D341Med (cell line): ENCODE measurements at places on chromosomes 3 and 15.

DNA sequence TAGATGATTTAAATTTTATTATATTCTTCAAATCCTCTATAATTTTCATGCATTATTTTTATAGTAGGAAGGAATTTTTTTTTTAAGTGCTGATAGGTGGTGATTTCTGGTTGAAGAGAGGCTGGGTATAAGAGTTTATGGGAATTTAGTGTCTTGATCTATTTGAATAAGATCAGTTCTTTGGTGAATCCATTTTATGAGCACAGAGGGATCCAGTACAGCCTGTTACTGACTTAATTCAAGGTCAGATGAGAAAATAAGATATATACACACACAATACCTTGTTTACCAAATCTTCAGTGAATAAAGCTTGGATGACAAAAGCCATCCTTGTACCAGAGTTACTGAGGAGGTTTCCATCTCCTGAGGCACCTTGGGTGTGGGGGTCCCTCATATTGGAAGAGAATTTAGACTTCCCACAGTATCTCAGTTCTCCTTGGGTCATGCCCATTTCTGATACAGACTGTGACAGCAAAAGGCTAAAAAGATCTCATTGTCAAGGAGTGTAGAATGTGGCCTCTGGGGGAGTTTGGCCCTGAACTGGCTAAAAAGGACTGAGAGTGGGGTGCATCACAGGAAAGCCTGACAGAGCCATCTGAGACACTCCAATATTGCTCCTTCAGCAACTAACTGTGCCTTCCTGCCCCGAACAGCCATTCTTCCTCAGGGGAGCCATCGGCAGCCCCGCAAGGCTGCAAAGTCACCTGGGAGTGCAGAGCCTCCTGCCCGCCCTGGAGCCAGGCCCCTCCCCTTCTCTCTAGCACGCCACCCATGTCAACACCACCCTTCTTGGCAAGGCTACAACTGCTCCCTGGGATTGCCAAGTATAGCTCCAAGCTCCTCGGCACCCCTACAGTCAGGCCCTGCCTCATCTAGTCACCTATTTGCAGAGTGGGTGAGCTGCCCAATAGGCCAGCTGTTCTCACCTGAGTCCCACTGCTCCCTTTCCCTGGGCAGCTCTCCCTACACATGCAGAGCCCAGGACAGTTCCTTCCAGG lies 43.1 kb upstream of the HACD2 start:
- no peak for DNase-seq

DNA sequence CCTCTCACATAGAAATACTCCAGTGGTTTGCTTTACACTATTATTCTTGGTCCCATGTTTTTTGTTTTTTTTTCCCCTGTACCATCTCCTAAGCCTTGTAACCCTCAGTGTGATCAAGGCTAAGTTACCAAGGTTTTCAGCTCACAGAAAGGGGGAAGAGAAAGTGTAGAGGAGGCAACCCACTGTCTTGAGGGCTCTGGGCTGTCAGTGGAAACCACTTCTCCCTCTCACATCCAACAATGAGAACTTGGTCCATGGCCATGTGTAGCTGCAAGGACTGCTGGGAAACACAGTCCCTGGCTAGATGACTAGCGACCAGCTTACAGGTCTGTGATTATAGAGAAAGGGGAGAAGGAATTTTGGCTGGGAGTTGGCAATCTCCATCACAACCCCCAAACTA lies 30.3 kb downstream of the GPD1L start:
- no peak for DNase-seq

GRCh38 chr3:175383371-175383770 lies 524.2 kb downstream of the NAALADL2 start:
- DNase-seq = no peak

GRCh38 chr15:58876306-58877106 lies 57.0 kb downstream of the SLTM start:
- no peak for DNase-seq

- no peak for DNase-seq
These were observed 1.4 kb upstream of the CHMP2B start for GRCh38 chr3:87225659-87226058.

GRCh38 chr3:108438542-108438941 lies 71.9 kb downstream of the MYH15 start:
- DNase-seq = no peak

GRCh38 chr3:65674226-65674625 lies 364.5 kb downstream of the MAGI1 start:
- no peak for DNase-seq

DNA sequence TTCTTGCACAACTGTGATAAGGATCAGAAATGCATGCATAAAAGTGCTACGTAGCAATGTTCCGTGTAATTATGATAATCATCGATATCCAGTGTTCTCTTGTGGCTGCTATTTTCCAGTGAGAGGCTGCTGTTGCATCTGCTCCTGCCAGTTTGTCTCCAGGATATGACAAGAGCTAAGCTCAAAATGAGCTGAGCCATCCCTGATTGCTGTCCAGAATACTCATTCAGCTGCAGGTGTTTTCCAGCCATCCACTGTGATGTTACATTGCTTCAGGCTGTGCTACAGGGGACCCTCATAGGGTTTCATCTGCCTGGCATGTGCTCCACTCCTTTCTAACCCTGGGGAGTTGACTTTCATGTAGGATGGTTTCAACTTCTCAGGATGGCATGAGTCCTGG lies 976.0 kb downstream of the ROBO1 start:
- peak; percentile 14 for DNase-seq

DNA sequence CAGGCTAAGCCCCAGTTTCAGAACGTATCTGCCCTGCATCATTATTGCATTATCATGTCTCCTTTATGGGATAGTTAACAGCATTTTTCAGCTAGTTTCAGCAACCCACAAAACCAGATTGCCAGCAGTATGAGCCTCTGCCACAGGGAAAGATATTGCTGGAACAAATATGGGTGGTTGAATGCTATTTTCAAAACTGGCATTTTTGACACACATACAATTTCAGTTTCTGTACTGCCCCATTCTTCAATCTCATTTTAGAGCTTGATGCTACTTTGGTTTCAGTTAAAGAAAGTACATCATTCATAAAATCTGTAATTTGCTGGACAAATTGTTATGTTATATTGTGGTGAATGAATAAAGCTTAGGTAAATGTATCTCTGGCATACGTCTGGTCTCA lies 1037.5 kb downstream of the NAALADL2 start:
- DNase-seq = no peak

- no peak for DNase-seq
These were observed 41.6 kb upstream of the DUSP7 start for GRCh38 chr3:52097851-52098507.

GRCh38 chr3:183794452-183794851 lies 30.9 kb downstream of the MAP6D1 start:
- no peak for DNase-seq

- peak; percentile 10 for DNase-seq
These were observed 861.3 kb downstream of the ZPLD1 start for GRCh38 chr3:103295974-103296570.

GRCh38 chr3:86930831-86931230 lies 60.1 kb downstream of the VGLL3 start:
- no peak for DNase-seq

DNA sequence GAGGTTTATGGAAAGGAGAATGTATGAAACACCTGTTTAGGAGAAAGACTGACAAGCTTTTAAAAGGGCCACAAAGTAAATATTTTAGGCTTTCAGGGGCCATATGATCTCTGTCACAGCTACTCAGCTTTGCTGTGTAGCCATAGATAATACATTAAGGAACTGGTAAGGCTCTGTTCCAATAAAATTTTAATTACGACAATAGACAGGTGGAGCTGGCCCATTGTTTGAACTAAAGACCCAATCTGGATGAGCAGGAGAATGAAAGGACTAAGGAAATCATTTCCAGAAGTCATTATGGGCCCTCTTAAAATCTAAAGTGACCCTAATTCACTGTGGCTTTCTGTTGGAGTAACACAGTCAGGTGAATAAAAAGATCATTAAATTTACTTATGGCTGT lies 48.5 kb upstream of the SLC12A8 start:
- DNase-seq = no peak

DNA sequence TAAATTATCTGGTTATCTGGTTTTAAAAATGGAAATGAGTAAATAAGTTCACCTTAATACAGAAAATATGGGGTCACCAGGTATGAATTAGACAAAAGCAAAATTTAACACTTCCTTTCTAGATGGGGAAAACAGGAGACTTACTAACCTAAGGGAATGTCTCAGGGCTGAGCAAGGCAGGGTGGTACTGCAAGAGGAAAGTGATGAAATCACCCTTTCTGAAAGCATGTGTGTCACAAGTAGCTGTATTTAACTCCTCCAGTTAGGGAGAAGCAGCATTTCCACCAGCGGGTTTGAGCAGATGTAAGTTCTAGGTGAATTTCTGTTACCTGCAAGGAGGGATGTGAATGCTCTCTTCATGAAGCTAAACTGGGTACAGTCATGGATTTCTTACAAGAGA lies 629.1 kb downstream of the MECOM start:
- DNase-seq = no peak

GRCh38 chr3:147934451-147935180 lies 525.5 kb downstream of the ZIC1 start:
- no peak for DNase-seq

DNA sequence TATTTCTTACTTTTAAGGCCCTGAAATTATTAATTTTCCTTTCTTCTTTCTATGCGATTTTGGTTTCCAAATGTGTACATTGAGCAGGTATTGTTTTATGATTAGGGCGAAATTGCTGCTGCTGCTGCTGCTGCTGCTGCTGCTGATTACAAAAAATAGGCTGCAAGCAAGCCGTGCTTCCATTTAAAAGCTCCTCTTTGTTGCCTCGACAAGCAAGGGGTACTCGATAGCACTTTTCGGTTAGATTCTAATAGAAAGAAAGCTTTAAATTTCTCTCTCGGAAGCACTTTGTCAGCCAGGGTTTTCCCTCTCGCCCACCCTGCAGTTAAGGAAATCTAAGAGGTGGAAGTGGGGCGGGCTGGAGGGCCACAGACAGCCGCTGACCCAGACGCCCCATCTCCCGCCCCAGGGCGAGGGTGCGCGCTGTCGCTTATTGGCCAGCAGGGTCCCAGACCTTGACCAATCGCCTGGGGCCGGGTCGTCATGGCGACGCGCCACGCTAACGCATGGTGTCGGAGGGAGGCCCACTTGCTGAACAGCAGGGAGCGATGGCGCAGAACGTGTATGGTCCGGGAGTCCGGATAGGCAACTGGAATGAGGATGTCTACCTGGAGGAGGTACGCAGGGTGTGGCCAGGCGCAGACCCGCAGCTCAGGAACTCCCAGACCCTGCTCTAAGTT lies at the start of gene CFAP161:
TSS of gene CFAP161 (plus strand) at position 489 of the 680 bp plus-strand sequence. CDS start at position 549, 60 bp downstream.
- peak; percentile 82 for DNase-seq

DNA sequence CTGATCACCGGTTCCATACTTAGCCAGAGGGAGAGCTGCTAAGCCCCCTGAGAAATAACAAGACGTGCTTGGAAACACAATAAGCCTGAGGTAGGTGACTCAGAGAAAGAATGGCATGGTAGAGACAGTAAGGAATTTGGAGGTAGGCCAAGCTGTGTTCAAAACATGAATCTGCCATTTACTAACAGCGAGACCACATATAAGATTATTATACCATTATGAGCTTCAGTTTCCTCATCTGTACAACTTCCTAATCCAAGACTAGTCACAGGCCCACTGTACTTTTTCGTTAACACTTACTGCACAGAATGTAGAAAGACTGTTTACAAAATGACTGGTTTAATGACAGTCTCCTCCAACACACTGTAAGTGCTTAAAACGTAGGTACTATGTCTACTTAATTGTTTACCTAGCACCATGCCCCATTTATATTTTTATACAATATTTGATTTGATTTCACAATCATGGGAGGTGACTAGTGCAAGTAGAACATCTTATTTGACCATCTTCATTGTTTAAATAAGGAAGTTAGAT lies 25.7 kb downstream of the ATOSA start:
- peak; percentile 33 for DNase-seq

DNA sequence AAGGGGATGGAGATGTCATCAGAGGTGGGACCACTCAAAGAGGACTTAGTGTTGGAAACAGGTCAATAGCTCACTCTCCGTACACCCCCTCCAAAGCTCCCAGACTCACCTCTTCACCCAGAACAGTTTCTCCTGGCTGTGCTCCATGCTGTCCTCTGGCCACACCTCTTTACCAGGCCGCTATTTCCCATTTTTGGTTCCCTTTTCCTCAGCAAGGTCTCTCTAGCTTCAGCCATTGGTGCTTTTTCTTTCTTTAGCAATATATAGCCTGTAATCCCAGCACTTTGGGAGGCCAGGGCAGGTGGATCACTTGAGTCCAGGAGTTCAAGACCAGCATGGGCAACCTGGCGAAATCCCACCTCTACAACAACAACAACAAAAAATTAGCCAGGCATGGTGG lies 123.6 kb upstream of the SMAD3 start:
- DNase-seq = no peak

DNA sequence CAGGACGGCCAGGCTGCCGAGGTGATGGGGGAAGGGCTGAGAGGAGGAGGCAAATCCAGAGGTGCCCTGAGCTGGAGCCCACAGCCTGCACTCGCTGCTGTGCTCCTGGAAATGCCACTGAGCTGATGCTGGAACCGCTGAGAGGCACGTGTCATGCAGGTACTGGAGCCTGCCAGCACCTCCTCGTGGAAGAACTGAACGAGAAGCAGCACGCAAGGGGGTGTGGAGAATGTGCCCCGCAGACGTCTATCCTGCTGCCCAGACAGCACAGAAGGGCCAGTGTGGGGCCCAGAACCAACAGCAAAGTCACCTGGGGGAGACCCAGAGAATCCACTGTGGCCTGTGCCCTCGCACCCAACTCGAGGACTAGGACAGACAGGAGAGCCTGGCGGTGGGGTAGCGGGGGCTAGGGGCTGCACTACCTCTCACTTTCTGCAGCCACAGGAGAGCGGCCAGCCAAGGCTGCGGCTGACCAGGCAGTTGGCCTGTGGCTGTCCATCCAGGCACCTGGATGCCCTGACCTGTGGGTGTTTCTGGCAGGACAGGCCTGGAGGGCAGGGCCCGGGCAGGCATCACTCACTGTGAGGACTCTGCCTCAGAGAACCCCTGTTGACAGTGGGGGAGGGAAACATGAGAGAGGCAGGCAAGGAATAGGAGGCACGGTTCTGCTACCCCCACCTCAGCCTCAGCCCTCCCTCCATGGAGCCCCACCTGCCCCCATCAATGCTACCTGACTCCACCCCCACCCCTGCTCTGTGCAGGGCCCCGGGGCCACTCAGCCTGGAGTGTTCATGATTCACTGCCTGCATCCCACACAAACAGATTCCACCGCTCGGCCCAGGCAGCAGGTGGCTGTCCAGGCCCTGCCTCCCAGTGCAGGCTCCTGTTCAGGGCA lies 213.1 kb downstream of the TBC1D2B start:
- DNase-seq = no peak

- no peak for DNase-seq
These were observed 161.2 kb upstream of the THBS1 start for GRCh38 chr15:39419651-39420050.

- DNase-seq = no peak
These were observed 954 bp downstream of the CLDN11 start for GRCh38 chr3:170419557-170420087.

- no peak for DNase-seq
These were observed 76.9 kb downstream of the OCA2 start for GRCh38 chr15:28022181-28022580.

- DNase-seq = no peak
These were observed 41.9 kb upstream of the MAP4 start for GRCh38 chr3:48058091-48058490.

DNA sequence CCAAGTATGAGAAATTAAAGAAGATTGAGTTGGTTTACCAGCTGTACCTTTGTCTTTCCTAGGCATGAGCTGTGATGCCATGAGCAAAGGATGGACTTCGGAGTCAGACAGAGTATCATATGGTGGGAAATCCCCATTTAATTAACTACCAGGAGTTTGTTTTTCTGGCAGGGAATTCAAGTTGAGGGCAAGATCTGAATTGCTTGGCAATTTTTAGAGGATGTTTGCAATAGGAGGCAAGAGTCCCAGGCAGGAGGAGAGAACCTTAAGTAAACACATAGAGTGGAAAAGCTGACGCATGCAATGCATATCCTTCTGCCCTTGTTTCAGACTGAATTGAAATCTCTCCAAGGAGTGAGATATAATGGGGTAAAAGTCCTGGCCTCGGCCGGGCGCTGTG lies 569.7 kb upstream of the MDFIC2 start:
- DNase-seq = no peak
